ENCODE measurements at places on chromosomes 4 and X. TPM values are rescaled to one million over a fixed set of nuclear protein-coding genes. Genes with fewer than 3 reads are reported as not detected.

F8A1 gene
- total RNA-seq, result 48.0 TPM

TLR2 gene
- total RNA-seq, result 0.53 TPM

UBE2A gene
- total RNA-seq, result 67.7 TPM

GRCh38 chrX:70336767-70337166, 46.9 kb downstream of the KIF4A start:
- no peak for DNase-seq
- no peaks in the 10 kb centered on the region for H3K27me3 ChIP-seq
- H3K27ac ChIP-seq, result no peak overlapping the region
- no peak overlapping the region for H3K4me3 ChIP-seq
- no peaks in the 10 kb centered on the region for H3K36me3 ChIP-seq
- no peaks in the 10 kb centered on the region for H3K4me1 ChIP-seq

DNA sequence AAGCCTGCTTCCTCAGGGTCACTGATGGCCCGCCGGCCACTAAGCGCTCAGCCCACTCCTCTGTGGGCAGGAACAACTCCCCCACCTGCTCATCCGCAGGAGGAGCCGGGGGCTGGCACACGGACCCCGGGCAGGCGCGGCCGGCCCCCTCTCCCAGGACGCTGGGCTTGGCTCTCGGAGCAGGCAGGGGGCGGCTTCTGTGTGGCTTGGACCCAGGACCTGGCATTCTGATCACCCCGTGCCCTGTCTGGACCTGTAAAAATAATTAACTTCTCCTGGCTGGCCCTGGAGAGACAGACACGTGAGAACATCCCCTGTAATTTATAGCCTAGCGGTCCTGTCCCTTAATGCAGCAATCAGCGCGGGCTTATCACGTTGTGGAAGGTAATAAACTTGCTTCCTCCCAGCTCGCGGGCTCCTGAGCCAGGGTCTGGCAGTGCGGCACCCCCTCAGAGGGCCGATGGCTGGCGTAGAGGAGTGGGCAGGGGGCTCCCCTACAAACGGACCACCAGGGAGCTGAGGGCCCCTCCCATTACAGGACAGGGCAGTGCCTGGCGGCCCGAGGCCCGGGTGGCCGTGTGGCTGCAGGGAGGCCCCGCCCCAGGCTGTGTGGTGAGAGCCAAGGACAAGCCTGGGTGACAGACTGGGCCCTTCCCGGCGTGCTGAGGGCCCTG, 84.5 kb upstream of the NKX1-1 start:
- DNase-seq, result peak; percentile 37
- H3K4me3 ChIP-seq, result no peak overlapping the region
- H3K27ac ChIP-seq, result no peak overlapping the region
- H3K27me3 ChIP-seq, result peaks cover 6% of the 10 kb centered on the region

- no peak for DNase-seq
- no peak overlapping the region for H3K27ac ChIP-seq
- H3K27me3 ChIP-seq, result no peaks in the 10 kb centered on the region
- no peak overlapping the region for H3K4me3 ChIP-seq
- no peaks in the 10 kb centered on the region for H3K36me3 ChIP-seq
These were observed 31.8 kb upstream of the ARSD start for GRCh38 chrX:2960861-2961515.

Measured in CD8-positive, alpha-beta memory T cell (primary cell).